ENCODE measurements at places on chromosomes 5 and 9.
A peak's percentile ranks its signal among the peaks of the same experiment; 100 is the strongest.

DNA sequence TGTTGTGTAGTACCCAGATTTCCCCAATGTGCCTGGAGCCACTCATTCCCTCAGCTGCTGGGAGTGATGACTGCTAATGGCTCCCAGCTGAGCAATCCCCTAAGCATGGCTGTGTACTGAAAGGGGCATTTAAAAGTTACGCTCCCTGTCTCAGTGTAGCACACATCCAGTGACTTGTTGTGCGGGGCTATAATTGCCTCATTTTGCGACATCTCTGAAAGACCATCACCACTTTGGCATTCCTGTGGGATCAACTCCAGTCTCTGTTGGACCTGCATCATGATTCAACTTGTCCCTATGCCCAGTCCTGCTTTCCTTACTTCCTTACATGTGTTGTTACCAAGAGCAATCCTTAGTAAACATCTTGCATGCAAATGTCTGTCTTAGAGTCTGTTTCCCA, 201.2 kb upstream of the MPDZ start:
- no peak for DNase-seq

DNA sequence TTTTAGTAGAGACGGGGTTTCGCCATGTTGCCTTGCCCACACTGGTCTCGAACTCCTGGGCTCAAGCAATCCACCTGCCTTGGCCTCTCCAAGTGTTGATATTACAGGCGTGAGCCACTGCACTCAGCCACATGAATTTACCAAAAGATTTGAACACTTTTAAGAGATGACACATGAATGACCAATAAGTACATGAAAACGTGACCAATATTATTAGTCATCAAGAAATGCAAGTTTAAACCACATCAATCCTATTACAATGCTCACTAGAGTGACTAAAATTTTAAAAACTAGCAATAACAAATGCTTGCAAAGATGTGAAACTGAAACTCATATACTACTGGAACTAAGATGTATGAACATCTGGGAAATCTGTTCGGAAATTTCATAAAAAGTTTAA, 54.3 kb downstream of the NR6A1 start:
- DNase-seq = no peak

DNA sequence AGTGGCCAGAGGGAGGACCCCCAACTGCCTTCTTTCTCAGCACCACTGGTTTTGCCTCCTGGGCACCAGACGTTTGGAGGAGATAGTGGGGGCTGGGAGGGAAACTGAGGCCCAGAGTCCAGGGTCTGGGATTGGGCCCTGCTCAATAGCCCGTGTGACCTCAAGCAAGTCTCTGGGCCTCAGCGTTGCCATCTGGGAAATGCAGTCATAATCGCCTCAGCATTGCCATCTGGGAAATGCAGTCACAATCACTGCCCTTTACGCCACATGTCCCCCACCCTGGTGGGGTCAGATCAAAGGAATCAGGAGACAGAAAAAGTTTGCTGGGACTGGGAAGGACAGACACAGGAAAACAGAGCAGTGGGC, 1.6 kb downstream of the SH2D3C start:
- no peak for DNase-seq

GRCh38 chr5:171538681-171539080, 119.2 kb downstream of the FGF18 start:
- DNase-seq = no peak

- no peak for DNase-seq
Measured at GRCh38 chr9:86599561-86599960, 245.4 kb upstream of the TUT7 start.

- no peak for DNase-seq
Measured at GRCh38 chr5:59605915-59606314, 287.6 kb downstream of the PDE4D start.

DNA sequence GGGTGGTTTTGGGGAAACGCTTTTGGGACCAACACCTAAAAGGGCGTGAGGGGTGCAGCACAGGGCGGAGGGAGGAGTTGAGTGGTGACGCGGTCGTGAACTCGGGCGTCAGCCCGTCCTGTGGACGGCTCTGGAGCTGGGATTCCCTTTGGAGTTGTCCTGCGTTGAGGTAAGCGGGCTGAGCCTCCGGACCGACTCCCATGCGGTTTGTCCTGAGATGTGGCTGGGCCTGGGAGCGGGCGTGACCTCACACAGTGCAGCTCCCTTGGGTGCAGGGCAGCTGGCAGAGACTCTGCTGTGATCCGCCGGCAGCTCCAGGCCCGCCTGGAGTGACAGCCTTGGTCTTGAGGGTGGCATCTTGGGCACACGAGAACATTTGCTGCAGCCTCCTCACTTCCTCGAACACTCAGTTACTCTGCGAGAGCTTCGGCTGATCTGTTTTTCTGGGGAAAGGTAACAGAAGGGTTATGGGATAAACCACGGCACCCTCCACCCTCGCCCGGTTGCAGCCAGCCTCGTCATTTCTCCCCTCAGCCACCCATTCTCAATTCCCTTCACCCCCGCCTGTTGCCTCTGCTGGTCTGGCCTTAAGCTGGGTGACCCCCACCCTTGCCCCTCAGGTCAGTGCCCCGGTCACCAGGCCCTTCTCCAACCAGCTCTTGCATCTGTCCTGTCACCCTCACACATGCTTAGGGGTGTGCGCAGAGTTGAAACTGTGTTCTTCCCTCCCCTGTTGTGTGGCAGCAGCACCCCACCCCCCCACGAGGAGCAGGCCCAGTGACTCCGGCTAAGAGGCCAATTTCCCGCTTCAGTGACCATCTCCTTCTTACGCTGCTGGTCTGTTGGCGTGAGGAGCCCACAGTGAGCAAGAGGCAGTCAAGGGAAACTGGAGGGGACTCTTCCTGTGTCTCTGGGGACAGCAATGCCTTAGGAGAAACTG, 94.2 kb upstream of the COL5A1 start:
- DNase-seq = no peak

DNA sequence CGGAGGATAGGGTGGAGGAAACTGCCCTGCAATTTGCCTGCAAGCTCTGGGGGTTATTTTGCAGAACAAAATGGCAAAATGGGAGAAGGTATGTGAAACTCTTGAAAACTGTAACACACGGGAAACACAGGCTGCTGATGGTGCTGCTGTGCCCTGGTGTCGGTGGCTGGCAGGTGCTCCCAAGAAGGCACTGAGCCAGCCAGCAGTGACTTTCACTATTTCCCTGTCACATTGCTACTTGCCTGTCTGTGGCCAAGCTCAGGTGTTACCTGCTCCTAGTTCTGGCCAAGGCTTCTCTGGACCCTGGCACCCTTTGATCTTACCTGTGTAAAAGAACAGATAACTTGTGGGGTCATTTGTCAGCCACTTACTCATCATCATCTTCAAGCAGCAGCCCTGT, 102.2 kb downstream of the CMYA5 start:
- no peak for DNase-seq

DNA sequence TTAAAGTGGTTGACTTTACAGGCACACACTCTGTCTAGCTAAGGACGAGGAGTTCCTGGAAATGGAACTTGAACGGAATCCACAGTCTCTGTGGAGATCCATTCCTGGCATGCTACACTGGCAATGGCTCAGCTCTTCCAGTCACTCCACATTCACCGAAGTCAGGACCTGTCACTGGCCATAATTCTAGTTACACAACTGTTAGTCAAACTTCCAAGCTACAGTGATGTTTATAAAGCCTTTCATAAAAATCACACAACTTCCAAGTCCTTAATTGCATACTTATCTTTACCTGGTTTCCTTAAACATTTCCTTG, 15.7 kb downstream of the CDC14B start:
- DNase-seq = peak; percentile 14

DNA sequence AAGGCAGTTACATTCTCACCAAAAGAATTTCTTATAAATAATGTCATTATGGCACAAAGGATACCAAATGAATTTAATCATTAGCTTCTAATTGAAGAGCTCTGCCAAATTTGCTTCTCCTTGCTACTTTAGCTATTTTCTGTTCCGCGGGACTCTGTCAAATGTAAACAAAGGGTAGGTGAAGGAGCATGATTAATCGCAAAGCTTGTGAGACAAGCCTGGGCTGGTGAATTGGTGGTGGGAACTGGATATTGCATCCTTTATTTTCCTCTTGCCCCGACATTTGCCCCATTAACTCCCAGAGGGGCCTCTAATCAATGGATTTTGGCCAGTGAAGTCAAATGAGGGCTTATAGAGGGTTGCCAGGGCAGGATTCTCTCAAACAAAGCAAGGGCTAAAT, 234.2 kb upstream of the RFX3 start:
- no peak for DNase-seq

- DNase-seq = no peak
Measured at GRCh38 chr9:111501648-111502047, 17.5 kb upstream of the ECPAS start.

- no peak for DNase-seq
Measured at GRCh38 chr5:58491216-58491892, at the start of gene GAPT. TSS of gene GAPT (plus strand) at chr5:58491435. CDS start at chr5:58494537, 3,102 bp downstream.

- no peak for DNase-seq
Measured at GRCh38 chr9:14453286-14453685, 139.3 kb upstream of the NFIB start.

GRCh38 chr9:73548201-73548600, 396.5 kb downstream of the ANXA1 start:
- DNase-seq = no peak

DNA sequence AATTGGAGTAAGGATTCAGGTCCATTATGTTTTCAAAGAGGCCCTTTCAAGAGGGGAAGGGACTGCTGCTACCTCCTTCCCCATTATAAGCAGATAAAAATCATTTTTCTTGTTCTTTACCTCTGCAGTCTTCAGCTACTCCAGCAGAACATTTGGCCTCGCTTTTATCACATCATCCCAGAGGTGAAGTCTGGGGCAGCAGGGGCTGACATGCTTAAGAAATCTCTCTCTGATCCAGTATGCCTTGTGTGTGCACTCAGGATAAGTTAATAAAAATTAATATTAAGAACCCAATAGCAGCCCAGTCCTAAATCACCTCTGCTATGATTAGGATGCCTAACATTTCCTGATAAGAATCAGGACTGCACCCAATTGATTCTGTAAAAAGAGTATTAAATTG, 306.9 kb upstream of the NREP start:
- no peak for DNase-seq

GRCh38 chr5:67204821-67205220, 8.2 kb upstream of the CD180 start:
- no peak for DNase-seq

DNA sequence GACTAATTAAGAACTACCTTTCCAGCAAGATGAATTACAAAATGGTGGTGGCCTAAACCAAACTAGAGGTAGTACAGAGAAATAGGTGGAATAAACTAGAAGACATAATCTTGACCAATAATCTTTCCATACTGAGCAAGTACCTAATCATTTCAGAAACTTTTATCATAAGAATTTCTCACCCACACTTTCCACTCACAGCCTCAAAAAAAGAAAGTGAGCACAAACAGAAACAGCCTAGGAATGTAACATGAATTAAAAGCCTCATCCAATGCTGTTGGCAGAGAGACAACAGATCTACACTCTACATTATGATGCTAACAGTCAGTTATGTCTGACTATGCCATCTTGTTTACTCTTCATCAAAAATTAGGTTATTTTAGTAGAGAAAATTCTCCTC, 1.3 kb downstream of the RNF38 start:
- DNase-seq = no peak

DNA sequence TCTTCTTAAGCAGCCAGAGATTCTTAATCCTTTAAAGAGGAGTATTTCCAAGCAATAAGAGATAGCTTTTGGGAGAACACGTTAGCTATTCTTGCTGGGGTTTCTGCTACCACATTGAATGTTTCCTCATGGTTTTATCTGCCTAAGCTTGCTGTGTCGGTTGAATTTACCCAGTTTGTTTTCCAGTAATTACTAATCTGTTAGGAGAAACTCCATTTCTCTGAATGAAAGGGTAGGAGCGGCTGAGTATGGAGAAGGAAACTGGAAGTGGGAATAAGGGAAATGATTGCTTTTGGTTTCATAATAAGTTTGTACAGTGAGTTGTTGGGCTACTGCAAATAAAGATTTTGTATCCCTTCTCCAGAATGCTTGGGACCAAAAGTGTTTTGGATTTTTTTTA, 1.2 kb downstream of the JAK2 start:
- DNase-seq = no peak

- DNase-seq = peak; percentile 28
Measured at GRCh38 chr9:118170032-118170955, 466.1 kb downstream of the TLR4 start.

DNA sequence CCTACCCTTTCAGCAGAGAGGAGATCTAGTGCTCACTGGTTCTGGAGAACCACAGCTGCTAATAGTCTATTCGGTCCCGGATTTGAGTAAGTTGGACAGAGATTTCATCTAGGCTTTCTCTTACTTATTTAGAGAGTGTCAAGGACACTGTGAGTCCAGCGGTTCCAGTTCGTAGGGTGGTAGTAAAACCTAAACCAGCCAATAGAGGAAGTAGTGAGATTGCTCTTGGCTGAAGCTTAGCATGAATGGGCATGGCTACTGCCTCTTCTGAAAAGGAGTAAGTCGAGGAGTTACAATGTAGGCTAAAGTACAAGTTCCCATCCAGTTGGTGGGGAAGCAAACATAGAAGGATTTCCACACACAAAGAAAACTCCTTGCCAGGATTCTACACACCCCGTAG, 109.6 kb upstream of the MOCS2 start:
- DNase-seq = no peak

- DNase-seq = no peak
Measured at GRCh38 chr9:4237748-4238511, 61.9 kb downstream of the GLIS3 start.

DNA sequence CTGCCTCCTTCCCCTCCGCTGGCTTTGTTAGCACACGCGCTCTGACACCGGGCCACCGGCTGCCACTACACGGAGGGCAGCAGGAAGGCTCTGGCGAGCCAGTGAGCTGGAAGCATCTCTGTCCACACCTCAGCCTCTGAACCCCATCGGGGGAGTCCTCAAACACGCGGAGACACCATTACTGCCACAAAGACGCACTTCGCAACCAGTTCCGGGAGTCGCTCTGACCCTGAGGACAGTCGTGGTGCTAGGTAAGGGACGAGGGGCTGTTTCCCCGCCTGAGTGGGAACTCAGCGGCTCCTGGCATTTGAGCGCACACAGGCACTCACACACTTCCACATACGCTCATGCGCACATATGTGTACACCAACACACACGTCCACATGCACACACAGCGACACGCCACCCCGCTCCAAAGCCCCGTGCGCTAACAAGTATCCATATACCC, 160.0 kb downstream of the C9orf152 start:
- DNase-seq = no peak

- no peak for DNase-seq
Measured at GRCh38 chr5:96431376-96432187, 1.5 kb downstream of the PCSK1 start.

GRCh38 chr9:18127499-18127875, 346.5 kb upstream of the ADAMTSL1 start:
- DNase-seq = no peak

DNA sequence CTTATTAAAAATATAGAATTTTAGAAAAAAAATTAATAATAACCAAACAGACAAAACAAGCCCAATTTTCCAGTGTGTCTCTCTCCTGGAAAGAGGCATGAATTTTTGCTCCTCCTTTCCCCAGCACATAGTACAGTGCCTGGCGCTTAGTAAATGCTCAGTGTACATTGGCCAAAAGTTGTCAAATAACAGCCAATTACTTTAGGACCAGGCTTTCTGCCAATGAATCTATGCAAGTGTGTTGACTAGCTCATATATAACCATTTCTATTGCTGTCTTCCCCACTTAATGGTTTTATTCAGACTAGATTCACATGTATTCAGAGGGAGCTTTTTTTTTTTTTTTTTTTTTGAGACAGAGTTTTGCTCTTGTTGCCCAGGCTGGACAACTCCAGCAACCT, 120.1 kb upstream of the CD180 start:
- DNase-seq = no peak

Measured in hypothalamus (tissue), 51 donors.